ENCODE measurements at places on chromosomes 16 and 17.

DNA sequence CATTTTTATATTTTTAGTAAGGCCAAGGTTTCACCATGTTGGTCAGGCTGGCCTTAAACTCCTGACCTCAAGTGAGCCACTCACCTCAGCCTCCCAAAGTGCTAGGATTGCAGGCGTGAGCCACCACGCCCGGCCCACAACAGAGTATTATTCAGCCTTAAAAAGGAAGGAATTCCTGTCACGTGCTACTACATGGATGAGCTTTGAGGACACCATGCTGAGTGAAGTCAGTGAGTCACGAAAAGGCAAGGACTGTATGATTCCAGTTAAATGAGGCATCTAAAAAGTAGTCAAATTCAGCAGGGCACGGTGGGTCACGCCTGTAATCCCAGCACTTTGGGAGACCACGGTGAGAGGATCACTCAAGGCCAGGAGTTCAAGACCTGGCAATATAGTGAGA is 9.7 kb downstream of the CSF3 start:
- DNase-seq: no peak

DNA sequence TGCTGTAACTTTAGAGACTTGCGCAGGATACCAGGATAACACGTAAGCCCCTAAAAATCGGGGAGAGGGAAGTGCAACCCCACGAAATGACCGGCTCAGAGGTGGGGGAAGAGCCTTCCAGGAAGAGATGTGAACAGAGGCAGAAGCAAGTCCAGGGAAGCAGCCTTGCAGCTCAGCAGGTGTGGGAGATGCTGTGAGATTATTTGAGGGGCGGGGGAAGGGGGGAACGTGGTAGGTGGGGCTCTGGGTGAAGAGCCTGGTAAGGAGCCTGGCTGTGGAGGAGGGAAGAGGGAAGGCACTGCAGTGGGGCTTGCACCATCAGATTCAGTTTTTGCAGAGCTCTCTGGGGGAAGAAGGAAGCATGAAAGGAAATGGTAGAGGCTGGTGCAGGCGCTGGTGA is 95.4 kb upstream of the CACNG5 start:
- DNase-seq: no peak

GRCh38 chr17:82320140-82320840 is 2.9 kb upstream of the CD7 start:
- DNase-seq: no peak

DNA sequence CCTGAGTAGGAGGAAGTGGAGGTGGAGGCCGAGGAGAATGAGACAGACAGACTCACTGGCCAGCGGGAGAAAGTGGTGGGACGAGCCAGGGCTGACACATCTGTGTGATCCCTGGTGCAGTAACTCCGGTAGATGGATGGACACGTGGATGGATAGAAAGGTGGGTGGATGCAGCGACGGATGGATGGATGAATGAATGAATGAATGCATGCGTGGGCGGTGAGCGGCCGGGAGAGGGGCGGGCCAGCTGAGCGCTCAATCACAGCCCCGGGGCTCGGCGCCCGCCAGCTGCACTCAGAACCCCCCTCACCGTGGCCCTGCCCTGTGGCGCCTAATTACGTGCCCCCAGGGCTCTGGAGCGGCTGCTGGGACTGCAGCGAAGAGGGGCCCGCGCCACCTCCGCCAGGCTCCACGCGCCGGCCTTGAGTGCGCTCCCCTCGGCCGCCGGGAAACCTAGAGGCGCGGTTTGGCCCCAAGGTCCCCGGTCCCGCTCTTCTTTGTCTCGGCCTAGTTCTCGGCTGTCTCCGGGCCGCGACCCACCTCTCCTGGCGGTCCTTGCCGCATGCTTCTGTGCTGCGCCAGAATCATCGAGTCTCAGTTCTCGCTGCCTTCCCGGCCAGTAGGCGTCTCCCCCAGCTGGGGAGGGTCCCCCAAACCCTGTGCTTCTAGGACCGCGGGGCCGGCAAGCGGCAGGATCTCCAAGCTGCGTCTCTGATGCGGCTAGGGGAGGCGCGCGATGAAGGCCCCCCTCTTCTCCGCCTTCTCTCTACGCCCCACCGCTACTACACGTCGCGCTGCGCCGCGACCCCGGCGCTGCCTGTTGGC is 41.0 kb downstream of the RAI1 start:
- no peak for DNase-seq

DNA sequence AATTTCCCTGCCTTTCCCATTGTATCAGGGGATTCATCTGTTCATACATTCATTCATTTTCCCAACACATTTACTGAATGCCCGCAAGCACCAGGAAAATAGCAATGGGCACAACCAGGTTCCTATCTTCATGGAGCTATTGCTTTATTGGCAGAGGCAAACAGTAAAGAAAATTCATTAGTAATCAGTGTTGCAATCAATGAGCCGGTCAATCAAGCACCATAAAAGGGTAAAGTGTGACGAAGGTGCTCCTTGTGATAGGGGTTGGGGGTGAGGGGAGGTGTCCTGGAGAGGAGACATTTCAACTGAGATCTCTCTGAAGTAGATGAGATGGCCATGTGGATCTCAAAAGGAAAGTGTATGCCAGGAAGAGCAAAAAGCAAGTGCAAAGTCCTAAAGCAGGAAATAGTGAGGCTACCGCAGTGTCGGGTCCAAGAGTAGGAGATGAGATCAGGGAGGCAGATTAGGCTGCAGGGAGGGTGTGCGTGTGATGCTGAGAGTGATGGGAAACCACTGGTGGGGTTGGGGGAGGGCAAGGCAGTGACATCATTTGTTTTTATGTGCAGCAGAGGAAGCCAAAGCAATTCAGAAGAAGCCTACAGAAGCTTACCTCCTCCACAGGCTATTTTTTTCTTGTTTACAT is 28.4 kb downstream of the CDH13 start:
- DNase-seq: no peak

DNA sequence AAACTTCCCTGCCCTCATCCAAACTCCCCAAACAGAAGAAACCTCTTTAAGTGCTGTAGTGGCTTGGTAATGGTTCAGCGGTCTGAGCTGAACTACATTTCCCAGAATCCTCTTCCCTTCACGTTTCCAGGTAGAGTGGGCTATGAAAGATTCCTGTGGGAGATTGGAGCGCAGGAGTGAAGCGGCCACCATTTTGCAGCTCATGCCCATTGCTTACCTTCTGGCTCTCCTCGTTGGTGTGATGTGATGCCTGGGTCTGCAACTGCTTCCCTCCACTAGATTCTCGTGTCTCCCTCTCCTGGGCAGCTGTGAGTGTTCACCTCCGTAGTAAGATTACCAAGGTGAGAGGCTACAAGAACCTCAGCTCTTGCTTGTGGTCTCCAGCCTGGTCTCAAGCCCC is 82.1 kb downstream of the GPR139 start:
- DNase-seq: no peak

GRCh38 chr17:34979650-34980352 is 511 bp upstream of the LIG3 start:
- DNase-seq: no peak

GRCh38 chr16:15502041-15502725 is 67.8 kb downstream of the BMERB1 start:
- DNase-seq: no peak

DNA sequence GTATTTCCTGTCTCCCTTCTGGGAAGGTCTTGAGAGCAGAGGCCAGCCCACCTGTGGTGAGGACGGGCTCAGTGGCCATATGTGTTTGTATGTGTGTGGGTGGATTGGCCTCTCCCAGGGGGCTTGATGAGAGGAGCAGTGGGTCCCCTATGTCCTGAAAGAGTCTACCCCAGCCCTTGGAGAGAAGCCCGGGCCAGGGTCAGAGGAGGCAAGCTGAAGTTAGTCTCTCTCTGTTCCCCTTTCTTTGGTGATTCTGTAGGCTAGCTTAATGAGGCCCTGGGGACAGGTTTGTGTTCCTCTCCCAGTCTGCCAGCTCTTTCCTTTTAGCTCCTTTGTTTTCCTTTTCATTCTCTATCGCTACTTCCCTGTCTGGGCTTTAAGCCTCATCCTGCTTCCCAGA is 23.8 kb upstream of the NFATC3 start:
- no peak for DNase-seq

DNA sequence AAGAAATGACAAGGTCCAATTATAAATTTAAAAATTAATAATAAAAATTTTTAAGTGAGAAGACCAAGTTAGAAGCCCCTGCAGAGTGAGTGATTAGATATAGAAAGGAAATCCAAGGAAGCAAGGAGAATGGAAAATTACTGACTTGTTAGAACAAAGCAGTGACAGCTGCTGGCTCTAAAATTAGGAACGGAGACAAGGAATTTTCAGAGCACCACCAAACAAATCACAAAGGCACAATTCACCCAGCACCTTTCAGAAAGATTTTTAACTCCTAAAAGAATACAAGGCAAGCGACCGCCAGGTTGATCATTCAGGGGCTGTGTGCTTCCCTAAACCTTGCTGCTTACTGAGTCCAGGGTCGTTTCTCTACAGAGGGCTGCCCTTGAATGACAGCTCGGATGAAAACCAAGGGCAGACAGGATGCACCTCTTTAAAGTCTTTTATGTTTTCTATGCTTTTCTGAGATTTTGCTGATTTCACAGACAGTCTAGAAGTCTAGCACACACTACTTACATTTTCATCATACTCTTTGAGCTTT is 45.4 kb upstream of the GINS3 start:
- DNase-seq: no peak

Data from right lung (tissue), 10 donors.